ENCODE measurements at places on chromosomes 7 and 10.

GRCh38 chr7:71334541-71334940 lies 202.6 kb downstream of the GALNT17 start:
- no peak for DNase-seq

DNA sequence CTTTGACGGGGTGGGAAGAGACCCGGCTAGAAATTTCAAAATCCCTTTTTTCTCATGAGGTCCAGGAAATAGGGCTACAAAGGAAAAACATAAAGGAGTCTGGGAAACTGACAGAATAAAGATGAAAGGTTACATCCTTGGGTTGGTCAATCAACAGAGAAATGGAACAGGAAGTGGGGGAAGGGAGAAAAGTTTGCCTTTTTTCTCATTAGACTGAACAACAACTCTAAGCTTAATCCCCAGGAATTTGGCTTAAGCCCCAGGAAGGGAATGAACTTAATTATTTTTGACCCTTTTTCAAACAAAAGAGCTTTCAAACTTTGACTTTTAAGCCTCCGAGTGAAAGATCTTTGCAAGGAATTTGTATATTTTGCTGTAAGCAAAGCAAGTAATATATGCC lies 32.7 kb downstream of the LGI1 start:
- no peak for DNase-seq

DNA sequence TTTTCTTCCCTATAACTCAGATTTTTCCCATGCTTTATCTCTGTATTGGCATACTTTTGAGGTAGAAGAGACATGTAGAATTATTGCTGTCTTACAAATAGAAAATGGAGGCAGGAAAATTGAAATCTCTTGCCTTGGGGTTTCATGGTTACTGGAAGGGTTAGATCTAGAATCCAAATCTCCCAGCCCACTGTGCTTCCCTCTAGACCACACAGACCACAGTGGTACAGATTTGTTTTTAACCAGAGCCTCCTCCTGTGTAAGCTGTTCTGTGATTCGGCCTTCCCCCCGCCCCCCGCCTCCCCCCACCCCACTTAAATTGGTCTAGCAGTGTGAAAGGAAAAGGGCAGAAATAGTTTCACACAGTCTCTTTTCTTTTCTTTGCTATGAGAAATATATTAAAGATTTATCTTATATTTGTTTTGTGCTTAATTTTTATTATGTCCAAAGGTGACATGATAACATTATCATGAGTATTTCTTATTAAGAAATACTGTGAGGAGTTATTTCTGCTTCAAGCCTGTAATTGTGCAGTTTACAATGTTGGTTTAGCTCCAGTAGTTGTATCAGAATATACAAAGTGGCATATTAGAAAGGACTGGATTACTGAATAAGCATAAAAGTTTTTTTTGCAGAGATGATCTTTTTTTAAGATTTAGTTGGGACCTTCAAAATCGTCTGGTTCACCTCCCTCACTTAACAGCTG lies 368.8 kb upstream of the BMPER start:
- DNase-seq, result no peak

- no peak for DNase-seq
These were observed 100.3 kb downstream of the ARL5B start for GRCh38 chr10:18759575-18759974.

GRCh38 chr10:4260483-4261124 lies 475.6 kb upstream of the KLF6 start:
- peak; percentile 44 for DNase-seq

GRCh38 chr10:24907956-24908355 lies 44.5 kb downstream of the PRTFDC1 start:
- no peak for DNase-seq

GRCh38 chr10:47378606-47379444 lies 5.3 kb downstream of the ZNF488 start:
- DNase-seq, result no peak

- DNase-seq, result no peak
These were observed 12.0 kb downstream of the MTG1 start for GRCh38 chr10:133405844-133406527.

DNA sequence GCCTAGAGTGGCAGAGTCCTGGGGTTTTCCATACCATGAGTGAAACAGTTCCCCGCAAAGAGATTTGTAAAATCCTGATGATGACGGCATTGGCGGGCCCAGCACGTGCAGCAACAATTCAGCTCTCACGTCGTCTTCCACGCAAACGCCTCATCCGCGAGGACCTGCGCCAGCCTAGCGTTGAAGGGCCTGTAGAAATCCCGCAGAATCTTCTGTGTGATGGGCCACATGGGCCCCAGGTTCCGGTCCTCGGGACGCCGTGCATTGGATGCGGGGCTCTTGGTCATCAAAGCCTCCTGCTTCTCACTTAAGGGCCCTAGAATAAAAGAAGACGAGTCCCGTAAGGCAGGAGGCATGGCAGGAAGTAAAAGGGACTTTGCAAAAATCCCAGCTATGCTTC lies 83.4 kb downstream of the CHST15 start:
- no peak for DNase-seq

GRCh38 chr7:133795068-133795665 lies 332.0 kb upstream of the LRGUK start:
- peak; percentile 57 for DNase-seq

DNA sequence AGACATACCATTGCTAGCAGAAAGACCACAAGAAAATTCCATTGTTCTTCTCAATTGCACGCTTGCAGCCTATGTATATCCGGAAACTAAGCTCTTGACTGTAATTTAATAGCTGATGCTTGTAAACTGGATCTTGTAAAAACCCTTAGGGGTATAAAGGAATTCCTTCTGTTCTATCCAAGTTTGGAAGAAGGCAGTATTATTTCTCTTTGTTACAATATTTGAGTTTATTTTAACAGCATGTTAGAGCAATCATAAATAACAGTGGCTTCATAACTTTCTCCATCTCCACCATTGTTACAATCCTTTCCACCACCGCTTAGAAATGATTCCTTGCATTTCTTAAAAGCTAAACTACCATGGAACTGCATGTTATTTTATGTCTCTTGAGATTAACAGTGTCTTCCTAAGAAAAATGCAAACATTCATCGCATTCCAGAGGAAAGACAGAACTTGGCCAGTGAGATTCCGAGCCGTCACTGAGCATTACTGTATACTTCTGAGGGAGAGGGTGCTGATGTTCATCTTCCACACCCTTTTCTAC lies 92.5 kb downstream of the TRIL start:
- peak; percentile 23 for DNase-seq

- DNase-seq, result peak; percentile 8
These were observed 688.4 kb downstream of the REEP3 start for GRCh38 chr10:64209561-64209960.

- no peak for DNase-seq
These were observed 54.5 kb upstream of the PDZD8 start for GRCh38 chr10:117429643-117430265.

GRCh38 chr10:29738341-29738740 lies 103.6 kb upstream of the SVIL start:
- DNase-seq, result no peak

- peak; percentile 90 for DNase-seq
These were observed 189.3 kb downstream of the POLR1F start for GRCh38 chr7:19519443-19520021.

GRCh38 chr10:57696641-57697040 lies 571.1 kb downstream of the IPMK start:
- peak; percentile 74 for DNase-seq

DNA sequence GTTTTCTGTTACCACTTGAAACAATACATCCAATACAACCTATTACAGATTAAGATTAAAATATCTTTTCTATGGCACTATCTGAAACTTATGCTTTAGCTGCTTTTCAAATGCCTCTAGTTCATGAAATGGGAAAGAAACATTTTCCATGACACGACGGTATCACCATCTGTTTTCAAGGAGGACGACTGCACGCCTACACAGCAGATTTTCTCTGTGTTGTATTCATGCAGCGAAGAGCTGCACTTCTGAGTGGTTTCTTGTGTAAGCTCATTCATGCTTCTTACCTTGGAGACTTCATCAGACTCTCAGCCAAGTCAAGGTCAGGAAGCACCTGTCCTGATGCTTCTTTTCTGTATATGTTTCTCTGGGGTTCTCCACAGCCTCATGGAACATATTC lies 179.2 kb downstream of the DYNC1I1 start:
- DNase-seq, result no peak

Data from skeletal muscle cell (primary cell).